ENCODE measurements at places on chromosomes 1 and 21.
A peak's percentile ranks its signal among the peaks of the same experiment; 100 is the strongest.

DNA sequence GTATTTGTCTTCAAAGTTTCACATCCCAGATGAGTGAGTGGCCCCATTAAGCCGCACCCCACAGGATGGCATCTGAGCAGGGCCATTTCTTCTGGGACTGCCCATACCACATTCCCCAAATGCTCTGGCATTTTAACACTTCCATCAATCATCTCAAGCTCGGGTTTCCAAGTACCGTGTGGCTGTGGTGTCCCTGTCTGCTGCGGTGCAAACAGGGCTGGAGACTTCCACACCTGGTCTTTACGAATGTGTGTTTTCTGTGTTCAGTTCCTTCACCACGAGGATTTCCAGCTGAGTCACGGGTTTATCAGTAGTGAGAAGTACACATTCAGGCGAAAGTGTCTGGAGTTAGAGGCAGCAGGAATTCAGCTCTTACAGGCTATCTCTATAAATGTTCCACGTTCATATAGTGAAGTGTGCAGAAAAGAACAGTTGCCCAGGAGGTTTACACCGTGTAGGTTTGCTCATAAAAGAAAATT lies 195.2 kb downstream of the RHOU start:
- DNase-seq = no peak

GRCh38 chr1:58781541-58782177 lies 2.2 kb downstream of the JUN start:
- peak; percentile 72 for DNase-seq

- DNase-seq = no peak
Measured at GRCh38 chr21:46619846-46620245, 15.0 kb upstream of the S100B start.

DNA sequence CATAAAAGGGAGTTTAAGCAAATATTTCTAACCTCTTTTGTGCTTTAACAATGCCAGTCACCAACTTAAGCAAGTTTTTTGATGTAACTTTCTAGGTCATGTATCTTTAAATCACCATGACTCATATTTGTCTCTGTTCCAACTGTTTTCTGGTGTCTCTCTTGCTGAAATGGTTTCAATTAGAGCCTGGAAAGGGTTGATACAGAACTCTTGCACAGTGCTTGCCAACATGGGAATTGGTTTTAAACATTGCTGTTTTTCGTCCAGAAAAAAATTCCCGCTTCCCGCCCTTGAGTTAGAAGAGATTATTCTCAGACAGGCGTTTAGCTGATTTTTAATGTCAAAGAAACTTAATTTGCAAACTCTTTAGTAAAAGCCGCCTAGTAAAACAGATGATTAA lies 46.4 kb upstream of the SLC22A15 start:
- no peak for DNase-seq

- DNase-seq = no peak
Measured at GRCh38 chr1:9420835-9421532, 118.3 kb upstream of the SLC25A33 start.

DNA sequence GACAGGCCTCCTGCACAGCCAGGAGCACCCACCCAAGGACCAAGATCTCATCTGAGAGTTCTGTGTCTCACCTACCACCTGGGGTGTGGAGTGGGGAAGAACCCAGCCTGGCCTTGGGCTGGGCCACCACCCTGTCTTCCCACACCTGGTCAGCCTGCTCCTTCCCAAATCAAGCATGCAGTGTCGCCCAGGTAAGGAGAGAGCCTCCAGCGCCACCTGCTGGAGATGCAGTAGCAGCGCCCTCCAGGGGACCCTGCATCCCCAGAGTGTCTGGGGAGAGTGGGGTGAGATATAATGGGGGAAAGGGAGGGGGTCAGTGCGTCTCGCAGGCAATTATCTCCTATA lies 32.3 kb downstream of the KIAA2013 start:
- DNase-seq = peak; percentile 63

DNA sequence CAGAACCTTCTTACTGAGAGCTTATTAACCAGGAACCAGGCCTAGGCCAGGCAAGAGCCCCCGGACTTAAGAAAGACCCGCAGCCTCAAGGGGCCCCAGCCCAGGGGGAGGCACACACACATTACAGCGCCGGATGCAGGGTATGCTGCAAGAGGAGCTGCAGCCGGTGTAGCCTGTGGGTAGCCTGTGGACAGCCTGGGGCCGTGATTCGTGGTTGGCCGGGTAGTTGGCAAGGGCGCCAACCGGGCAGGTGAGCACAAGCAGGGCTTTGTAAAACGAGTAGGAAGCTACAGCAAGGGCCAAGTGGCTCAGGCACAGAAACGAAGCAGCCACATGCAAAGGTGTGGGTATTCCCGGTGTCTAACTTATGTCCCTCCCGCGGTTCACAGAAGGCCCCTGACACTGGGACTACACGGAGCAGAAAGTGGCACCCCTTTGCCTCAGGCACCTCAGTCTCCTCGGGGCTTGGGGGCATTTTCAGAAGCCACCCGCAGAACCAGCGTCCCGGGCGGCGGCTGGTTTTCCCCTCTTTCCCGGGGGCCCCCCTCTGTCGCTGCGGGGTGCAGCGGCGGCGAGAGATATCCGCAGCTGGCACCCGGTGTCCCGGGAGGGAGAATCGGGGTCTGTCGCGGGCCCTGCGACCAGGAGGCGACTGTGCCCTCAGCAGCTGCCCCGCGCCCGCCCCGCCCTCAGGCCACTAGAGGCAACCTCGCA lies 40.8 kb downstream of the KIAA1614 start:
- no peak for DNase-seq

- no peak for DNase-seq
Measured at GRCh38 chr1:202329891-202330290, 11.8 kb downstream of the UBE2T start.

GRCh38 chr1:208081972-208082371 lies 162.2 kb downstream of the PLXNA2 start:
- DNase-seq = no peak

- no peak for DNase-seq
Measured at GRCh38 chr1:42941640-42942330, 16.9 kb downstream of the SLC2A1 start.

DNA sequence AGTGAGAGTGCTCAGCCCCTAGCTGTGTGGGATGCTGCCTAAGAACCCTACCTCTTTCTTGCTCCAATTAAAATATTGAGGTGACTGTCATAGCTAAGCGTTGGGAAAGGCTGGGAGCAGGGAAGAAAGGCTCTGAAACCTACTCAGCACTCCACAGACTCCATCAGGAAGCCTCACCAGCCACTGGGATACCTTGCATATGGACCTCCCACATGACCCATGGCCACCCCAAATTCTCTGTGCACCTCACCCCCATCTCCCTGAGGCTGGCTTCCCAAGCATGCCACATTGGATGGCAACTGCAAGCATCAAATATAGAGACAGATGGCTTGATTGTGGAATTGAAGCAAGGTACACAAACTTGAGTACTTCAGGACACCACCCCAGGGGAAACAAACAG lies 41.8 kb downstream of the FLVCR1 start:
- DNase-seq = no peak

GRCh38 chr1:167518331-167518700 lies at the start of gene CD247:
Gene CD247 (minus strand): TSS chr1:167518529. CDS start chr1:167518465, 64 bp downstream.
- DNase-seq = no peak

GRCh38 chr1:26942656-26943055 lies 17.6 kb downstream of the KDF1 start:
- DNase-seq = no peak

DNA sequence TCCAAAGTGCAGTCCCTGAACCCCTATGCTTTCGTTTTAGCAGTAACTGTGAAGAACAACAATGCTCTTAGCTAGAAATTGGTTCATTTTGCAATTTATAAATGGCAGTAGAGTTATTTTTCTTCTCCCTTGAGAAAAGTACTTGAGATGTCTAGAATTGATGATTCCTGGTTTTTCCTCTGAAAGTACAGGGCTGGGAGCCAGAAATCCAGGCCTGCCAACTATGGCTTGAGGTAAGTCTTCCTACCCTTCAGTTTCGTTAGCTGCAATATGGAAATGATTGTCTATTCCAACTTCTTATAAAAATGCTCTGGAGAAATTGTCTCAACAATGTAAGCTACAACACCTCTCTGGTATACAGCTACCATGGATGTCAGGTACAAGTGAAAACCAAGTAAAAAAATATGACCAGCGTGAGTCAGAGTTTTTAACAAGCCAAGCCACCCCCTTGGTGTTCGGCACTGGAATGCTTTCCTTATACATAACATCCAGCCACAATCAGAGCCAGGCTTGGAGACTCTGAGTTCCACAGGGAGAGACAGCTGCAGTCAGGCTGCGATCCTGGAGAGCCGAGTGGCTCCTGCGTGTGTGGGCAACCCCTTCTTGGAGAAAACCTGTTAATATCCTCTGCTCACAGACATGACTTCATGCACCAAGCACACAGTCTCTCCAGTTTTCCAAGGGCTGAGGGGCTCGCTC lies 22.0 kb downstream of the TSPAN2 start:
- no peak for DNase-seq

DNA sequence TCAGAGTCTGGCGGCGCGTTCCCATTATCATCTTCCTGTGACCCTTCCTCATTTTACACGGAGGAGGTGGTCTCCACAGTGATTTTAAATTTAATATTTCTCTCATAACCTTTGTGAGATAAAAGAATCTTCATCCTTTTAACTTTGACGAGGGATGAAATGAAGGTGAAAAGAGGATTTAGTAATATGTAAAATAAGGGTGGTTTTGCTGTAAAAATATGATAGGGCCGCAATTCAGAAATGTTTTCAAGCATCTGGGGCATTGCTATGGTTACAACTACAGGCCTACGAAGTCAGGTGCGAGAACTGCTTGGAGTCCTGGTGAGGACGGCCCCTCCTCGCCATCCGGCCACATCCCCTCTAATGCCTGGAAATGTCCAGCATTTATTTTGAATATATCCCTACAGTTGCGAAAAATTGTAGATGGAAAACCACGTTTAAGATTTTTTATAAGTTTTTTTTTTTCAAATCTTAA lies 422 bp upstream of the RSBN1 start:
- peak; percentile 76 for DNase-seq

DNA sequence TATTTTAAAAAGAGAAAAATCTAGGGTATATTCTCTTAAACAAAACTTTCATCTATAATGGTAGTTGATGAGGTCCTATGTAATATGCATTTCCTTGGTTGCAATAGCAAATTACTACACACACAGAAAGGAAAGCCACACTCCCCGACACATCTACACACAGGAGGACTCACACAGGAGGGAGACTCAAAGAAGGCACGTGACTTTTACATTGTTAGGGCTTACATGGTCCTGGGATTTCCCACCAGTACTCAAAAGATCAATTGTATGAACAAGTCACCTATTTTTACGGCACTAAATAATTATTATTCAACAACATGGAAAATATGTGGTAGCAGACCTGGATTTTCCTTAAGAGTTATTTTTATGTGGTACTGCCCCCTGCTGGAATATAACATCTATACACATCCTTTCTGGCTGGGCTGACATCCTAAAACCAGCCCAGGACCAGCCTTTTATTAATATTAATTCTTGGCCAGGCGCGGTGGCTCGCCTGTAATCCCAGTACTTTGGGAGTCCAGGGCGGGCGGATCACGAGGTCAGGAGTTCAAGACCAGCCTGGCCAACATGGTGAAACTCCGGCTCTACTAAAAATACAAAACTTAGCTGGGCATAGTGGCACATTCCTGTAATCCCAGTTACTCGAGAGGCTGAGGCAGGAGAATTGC lies 33.9 kb upstream of the LGALS8 start:
- DNase-seq = peak; percentile 63

- DNase-seq = no peak
Measured at GRCh38 chr21:46097336-46098293, at the start of gene COL6A2. Gene COL6A2 (plus strand): TSS chr21:46098112.

DNA sequence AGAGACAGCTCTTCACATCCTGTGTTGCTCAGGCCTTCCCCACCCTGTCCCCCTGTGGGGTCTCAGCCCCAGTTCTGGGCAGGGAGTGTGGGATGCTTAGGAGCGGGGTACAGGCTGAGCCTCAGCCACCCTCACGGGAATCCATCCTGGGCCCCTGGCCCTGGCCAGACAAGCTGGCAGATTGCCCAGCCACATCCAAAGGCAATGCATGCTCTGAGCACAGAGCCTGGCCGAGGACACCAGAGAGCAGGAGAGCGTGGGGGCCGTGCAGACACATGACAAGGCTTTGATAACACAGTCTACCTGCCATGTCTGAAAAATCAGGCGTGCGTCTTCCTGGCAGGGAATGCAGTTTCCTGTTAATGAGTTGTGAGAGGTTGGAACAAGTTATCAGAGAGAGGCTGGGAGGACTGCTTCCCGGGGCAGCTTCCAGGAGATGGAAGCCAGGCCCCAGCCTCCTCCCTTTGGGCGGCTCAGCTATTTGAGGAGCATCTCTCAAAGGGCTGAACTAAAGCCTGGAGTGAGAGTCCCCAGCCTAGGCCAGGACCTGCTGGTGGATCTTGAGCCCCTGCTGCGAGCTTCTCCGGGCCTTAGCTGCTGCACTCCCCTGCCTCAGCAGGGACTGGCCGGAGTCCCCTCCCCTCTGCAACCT lies 72.2 kb upstream of the SELENON start:
- DNase-seq = no peak

DNA sequence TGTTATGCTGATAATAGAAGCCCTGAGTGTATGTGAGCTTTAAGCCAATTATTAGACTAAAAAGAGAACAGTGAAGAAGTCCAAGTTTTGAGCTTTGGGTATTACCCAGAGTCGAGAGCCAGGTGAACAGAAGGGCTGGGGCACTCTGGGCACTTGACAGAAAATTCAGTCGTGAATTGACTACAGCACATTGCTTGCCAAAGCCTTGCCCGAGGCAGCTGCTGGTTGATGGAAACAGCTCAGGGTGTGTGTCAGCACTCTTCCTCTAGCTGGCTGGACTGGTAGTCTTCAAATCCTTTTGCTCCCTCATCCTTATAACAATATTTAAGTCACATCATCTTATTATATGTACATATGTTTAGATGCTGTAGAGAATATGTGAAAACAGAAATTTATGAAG lies 21.3 kb downstream of the PDE4B start:
- no peak for DNase-seq

DNA sequence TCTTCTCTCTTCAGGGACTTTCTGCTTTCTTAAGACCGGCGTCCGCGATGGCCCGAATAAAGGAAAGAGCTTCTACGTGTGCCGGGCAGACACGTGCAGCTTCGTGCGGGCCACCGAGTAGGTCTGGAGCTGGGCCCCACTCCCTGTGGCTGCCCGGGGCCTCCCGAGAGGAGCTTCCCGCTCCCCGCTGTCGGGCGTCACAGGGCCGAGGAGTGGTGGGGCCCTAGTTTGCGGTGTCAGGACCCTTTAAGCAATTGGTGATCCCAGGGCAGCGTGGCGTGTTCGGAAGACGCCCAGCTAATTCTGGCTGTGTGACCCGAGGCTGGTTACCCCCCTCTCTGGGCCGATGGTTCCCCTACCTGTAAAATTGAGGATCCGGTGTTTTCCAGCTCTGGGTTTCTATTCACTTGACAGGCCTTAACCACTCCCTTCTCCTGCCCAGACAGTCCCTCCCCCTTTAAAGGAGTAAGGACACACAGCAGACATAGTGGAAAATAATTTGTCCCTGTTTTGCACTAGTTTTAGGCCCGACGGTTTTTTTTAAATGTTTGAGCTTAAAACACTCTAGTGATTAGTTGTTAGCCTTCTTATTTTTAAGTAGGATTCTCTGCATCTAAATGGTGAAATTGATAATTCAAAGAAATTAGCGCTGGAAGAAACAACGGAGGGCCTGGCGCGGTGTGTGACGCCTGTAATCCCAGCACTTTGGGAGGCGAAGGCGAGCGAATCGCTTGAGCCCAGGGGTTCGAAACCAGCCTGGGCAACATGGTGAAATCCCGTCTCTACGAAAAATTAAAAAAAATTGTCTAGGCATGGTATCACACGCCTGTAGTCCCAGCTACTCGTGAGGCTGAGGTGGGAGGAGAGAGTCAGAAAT lies 553 bp downstream of the TTF2 start:
- DNase-seq = peak; percentile 43

GRCh38 chr1:114152508-114153260 lies 985 bp downstream of the SYT6 start:
- DNase-seq = peak; percentile 23

- DNase-seq = no peak
Measured at GRCh38 chr1:165738794-165739193, 29.9 kb downstream of the TMCO1 start.
